ENCODE measurements at places on chromosomes 1 and 21. TPM values are rescaled to one million over a fixed set of nuclear protein-coding genes. Genes with fewer than 3 reads are reported as not detected.
A peak's percentile ranks its signal among the peaks of the same experiment; 100 is the strongest.

DNA sequence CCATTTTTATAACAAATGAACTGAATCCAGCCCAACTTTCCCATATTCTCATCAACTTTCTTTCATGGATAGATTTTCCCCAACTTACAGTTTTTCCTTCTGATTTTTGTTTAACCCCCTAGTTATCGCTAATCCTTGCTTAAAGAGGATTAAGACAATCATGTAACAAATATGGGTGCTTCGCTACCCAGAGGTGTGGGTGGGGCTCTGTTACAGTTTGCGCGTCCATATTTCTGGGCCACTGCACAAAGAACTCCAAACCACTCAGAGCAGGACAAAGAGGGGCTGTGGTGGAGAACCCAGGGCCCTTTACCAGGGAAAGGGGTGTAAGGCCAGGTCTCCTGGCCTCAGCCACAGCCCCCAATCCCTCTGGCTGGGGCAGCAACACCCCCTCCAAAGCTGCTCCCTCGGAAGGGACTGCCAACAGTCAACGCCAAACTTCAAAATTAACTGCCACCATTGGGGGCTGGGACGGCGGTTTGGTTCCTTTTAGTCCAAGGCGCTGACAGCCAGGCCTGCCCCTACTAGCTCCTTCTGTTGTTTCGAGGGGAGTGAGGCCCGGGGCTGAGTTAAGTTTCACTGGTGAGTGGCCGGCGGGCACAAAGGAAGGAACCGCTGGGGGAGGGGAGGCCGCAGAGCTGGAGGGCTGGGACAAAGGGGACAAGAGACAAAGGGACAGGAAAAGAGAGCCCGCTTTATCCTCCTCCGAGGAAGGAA lies 27.9 kb downstream of the SSBP3 start:
- no peak overlapping the region for H3K27ac ChIP-seq
- H3K27me3 ChIP-seq = no peaks in the 10 kb centered on the region
- no peak for DNase-seq
- no peaks in the 10 kb centered on the region for H3K36me3 ChIP-seq
- no peak overlapping the region for H3K4me3 ChIP-seq

- peaks cover 4% of the 10 kb centered on the region for H3K36me3 ChIP-seq
- H3K27ac ChIP-seq = peak within 1 kb of the TSS; percentile 40
- H3K4me3 ChIP-seq = peak within 1 kb of the TSS; percentile 80
- DNase-seq = no peak
- peaks cover 22% of the 10 kb centered on the region for H3K4me1 ChIP-seq
- H3K27me3 ChIP-seq = peaks cover 25% of the 10 kb centered on the region
These were observed at the start of gene BATF3 for GRCh38 chr1:212699625-212700222. TSS of gene BATF3 (minus strand) at chr1:212699840. CDS start at chr1:212699762, 78 bp downstream.

DNA sequence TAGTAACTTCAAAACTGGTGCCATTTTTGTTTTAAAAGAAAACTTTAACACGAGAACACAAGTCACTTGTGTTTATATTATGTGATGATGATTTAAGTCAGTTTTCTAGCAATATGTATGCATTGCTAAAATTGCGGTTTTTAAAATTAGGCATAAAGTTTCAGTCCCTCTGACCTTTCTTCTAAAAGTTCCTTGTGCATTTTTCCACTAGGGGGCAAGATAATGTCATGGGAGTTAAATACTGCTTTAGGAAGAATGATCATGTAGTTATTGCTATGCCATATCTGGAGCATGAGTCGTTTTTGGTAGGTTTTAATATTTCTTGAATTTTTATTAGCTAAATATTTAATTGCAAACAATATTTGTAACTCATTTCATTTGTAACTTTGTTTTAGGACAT lies 10.7 kb downstream of the CDC7 start:
- no peak overlapping the region for H3K4me3 ChIP-seq
- DNase-seq = peak; percentile 52
- peaks cover 19% of the 10 kb centered on the region for H3K4me1 ChIP-seq
- peaks cover 6% of the 10 kb centered on the region for H3K36me3 ChIP-seq
- H3K27me3 ChIP-seq = no peaks in the 10 kb centered on the region
- H3K27ac ChIP-seq = no peak overlapping the region

GRCh38 chr1:224621813-224622682 lies 5.9 kb downstream of the CNIH3 start:
- H3K27me3 ChIP-seq = peaks cover 3% of the 10 kb centered on the region
- H3K36me3 ChIP-seq = peaks cover 72% of the 10 kb centered on the region
- peak overlapping the region; percentile 72 for H3K4me3 ChIP-seq
- H3K4me1 ChIP-seq = peaks cover 86% of the 10 kb centered on the region
- peak overlapping the region; percentile 97 for H3K27ac ChIP-seq

- H3K4me3 ChIP-seq = no peak overlapping the region
- H3K27ac ChIP-seq = no peak overlapping the region
These were observed 54.2 kb downstream of the EIF2B3 start for GRCh38 chr1:44932151-44932550.

Gene TRIM67
- total RNA-seq = not detected

- no peaks in the 10 kb centered on the region for H3K27me3 ChIP-seq
- no peak overlapping the region for H3K4me3 ChIP-seq
- no peak overlapping the region for H3K27ac ChIP-seq
- H3K36me3 ChIP-seq = no peaks in the 10 kb centered on the region
- H3K4me1 ChIP-seq = no peaks in the 10 kb centered on the region
- no peak for DNase-seq
These were observed 127.1 kb upstream of the C1orf105 start for GRCh38 chr1:172293429-172293828.

Gene AGBL4
- not detected for total RNA-seq

GRCh38 chr1:159177272-159177907 lies 6.0 kb downstream of the CADM3 start:
- no peak overlapping the region for H3K27ac ChIP-seq
- H3K4me3 ChIP-seq = no peak overlapping the region
- DNase-seq = peak; percentile 56
- H3K4me1 ChIP-seq = no peaks in the 10 kb centered on the region
- peaks cover 14% of the 10 kb centered on the region for H3K27me3 ChIP-seq

- no peaks in the 10 kb centered on the region for H3K27me3 ChIP-seq
- no peak for DNase-seq
- no peak overlapping the region for H3K4me3 ChIP-seq
- no peak overlapping the region for H3K27ac ChIP-seq
These were observed 230.7 kb upstream of the FGGY start for GRCh38 chr1:59066236-59066635.

Gene LCK
- total RNA-seq = not detected

Gene SYT14
- total RNA-seq = 10.1 TPM

Gene HCRTR1
- total RNA-seq = not detected

DNA sequence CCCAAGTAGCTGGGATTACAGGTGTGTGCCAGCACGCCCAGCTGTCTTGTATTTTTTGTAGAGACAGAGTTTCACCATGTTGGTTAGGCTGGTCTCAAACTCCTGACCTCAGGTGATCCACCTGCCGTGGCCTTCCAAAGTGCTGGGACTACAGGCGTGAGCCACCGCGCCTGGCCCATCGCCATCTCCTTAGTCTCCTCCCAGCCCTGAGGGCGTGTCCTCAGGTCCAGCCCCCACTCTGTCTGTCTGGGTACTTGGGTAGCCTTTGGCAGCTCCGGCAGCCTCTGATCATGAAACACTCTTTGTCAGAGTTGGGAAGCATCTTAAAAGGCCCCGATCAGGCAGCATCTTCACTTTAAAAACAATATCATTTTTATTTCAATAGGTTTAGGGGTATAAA lies 90.3 kb upstream of the DISP3 start:
- no peak overlapping the region for H3K4me3 ChIP-seq
- no peaks in the 10 kb centered on the region for H3K36me3 ChIP-seq
- H3K27me3 ChIP-seq = peaks cover 35% of the 10 kb centered on the region

- H3K27ac ChIP-seq = peak overlapping the region; percentile 56
- H3K4me3 ChIP-seq = no peak overlapping the region
- H3K36me3 ChIP-seq = peaks cover 29% of the 10 kb centered on the region
- peaks cover 2% of the 10 kb centered on the region for H3K27me3 ChIP-seq
- no peak for DNase-seq
- peaks cover 89% of the 10 kb centered on the region for H3K4me1 ChIP-seq
These were observed 28.3 kb downstream of the LAMC1 start for GRCh38 chr1:183051546-183051945.

- no peak overlapping the region for H3K4me3 ChIP-seq
- H3K27ac ChIP-seq = no peak overlapping the region
- no peaks in the 10 kb centered on the region for H3K36me3 ChIP-seq
- DNase-seq = peak; percentile 60
- H3K27me3 ChIP-seq = no peaks in the 10 kb centered on the region
These were observed 152.8 kb downstream of the PPP1R12B start for GRCh38 chr1:202501281-202501680.

DNA sequence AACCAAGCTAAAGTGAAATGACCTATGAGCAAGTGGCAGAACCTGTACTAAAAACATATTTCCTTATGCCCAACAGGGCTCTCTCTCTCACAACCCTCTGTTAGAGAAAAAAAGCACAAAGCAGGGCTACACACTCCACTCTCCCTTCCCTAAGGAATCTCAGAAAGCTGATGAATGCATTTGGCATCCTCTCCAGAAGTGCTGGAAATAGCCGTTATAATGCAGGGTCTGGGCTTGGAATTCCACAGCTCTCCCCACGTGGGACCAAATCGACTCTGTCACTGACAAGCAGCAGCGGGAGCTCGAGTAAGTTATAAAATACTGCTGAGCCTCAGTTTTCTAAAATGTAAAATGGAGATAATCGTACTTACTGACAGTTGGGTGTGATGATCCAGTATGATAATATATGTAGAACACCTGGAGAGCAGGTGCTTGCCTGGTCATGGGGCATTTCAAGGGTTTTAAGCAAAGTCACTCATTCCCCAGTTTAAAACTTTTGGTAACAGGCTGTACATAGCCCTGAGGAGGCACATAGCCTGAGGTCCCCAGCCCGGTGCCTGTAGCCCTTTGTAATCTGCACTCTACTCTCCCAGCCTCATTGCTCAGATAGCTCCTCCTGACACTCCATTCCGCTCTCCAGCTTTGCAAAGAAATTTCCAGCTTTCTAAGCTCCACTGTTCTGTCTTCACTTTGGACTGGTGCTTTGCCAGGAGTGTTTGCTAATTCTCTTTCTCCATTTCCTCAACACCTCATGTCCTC lies 175.6 kb upstream of the DAB1 start:
- no peaks in the 10 kb centered on the region for H3K36me3 ChIP-seq
- peak; percentile 0 for DNase-seq
- H3K4me1 ChIP-seq = no peaks in the 10 kb centered on the region
- no peak overlapping the region for H3K4me3 ChIP-seq
- no peak overlapping the region for H3K27ac ChIP-seq
- no peaks in the 10 kb centered on the region for H3K27me3 ChIP-seq

DNA sequence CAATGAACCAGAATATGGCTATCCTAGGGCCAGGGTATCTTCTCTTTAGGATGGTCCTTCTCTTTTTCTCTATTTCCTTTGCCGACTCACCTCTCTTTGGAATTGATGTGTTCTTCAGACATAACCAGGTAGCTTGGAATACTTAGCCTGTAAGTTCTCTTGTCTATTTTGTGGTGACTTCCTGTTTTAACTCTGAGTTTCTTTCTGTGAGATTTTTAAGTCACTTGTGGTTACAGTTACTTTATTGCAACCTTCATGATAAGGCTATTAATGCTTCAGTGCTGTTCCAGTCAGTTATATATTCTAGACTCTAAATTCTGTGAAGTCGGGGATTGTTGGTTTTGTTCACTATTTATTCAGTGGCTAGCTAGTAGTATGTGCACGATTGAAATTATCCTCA lies 46.2 kb downstream of the DISP1 start:
- H3K36me3 ChIP-seq = peaks cover 35% of the 10 kb centered on the region
- H3K4me3 ChIP-seq = no peak overlapping the region
- H3K27ac ChIP-seq = no peak overlapping the region
- H3K27me3 ChIP-seq = no peaks in the 10 kb centered on the region
- H3K4me1 ChIP-seq = no peaks in the 10 kb centered on the region

DNA sequence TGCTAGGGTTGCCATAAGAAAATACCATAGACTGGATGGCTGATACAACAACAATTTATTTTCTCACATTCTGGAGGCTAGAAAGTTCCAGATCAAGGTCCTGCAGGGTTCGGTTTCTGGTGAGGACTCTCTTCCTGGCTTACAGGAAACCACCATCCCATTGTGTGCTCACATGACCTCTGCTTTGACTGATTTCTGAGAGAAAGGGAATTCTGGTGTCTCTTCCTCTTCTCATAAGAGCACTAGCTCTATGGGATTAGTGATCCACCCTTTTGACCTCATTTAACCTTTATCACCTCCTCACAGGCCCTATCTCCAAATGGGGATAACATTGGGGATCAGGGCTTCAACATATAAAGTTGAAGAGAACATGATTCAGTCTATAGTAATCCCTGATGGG lies 47.5 kb downstream of the MRPL39 start:
- H3K4me3 ChIP-seq = no peak overlapping the region
- no peak overlapping the region for H3K27ac ChIP-seq
- no peak for DNase-seq
- H3K36me3 ChIP-seq = no peaks in the 10 kb centered on the region
- H3K4me1 ChIP-seq = peaks cover 80% of the 10 kb centered on the region

- H3K27me3 ChIP-seq = peaks cover 46% of the 10 kb centered on the region
- no peak for DNase-seq
- H3K4me3 ChIP-seq = no peak overlapping the region
These were observed 8.0 kb upstream of the LEFTY2 start for GRCh38 chr1:225949041-225949440.

DNA sequence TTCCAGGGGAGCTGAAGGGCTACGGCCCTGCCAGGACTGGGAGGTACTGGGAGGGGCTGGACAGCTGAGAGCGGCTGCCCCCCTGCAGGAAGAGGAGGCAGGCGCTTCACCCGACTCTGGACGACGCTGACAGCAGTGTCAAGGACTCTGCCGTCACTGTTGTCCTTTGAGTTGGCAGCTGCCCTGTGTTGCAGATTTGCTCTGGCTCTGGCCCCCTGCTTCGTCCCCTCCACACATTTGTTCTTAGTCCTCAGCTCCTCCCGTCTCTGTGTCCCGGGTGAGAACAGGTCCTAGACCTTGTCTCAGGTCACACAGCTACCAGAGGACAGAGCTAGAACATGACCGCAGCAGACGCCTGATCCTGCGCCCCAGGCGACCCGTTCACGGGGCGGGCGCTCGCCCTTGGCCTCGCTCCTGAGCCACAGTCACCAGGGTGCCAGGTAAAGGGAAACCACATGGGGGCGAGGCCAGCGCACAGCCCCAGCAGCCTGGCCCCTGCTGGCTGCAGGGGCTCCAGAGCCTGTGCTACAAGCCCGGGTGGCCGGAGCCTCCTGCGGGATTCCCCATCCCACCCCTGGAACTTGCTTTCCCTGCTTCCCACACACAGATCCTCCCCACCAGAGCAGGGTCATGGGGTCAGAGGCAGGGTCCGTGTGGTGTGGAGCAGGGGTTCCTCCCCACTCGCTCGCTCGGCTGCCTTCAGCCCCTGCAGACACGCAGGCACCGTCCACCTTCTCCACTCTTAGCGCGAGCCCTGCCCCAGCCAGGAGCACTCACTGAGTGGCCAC lies 10.7 kb upstream of the NPHP4 start:
- H3K27me3 ChIP-seq = peaks cover 2% of the 10 kb centered on the region
- H3K4me3 ChIP-seq = no peak overlapping the region
- peaks cover 12% of the 10 kb centered on the region for H3K4me1 ChIP-seq
- 0 out of 2 replicates have a peak, but pooled peaks cover 3% of the 10 kb centered on the region for H3K36me3 ChIP-seq
